ENCODE measurements at places on chromosomes 5 and 9.

DNA sequence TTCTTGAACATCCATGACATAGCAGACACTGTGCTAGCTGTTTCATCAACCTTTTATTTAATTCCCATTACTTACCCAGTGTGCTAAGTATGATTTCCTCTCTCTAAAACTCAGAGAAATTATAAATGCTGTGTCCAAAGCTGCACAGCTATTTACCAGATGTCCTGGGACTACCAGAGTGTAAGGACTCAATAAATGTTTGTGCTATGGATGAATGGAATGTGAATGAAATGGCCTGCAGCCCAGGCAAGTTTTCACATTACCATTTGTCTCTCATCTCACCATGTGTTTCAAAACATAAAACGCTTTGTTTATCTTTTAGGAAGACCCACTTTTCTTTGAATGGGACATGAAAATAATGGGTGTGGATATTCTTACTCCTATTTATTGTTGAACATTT is 96.2 kb downstream of the ARHGEF28 start:
- DNase-seq, result no peak

GRCh38 chr5:169695025-169695625 is 58.0 kb downstream of the DOCK2 start:
- peak; percentile 57 for DNase-seq

- no peak for DNase-seq
These were observed 29.5 kb upstream of the CYFIP2 start for GRCh38 chr5:157236423-157236822.

GRCh38 chr9:89701221-89701798 is 96.5 kb downstream of the GADD45G start:
- DNase-seq, result no peak

DNA sequence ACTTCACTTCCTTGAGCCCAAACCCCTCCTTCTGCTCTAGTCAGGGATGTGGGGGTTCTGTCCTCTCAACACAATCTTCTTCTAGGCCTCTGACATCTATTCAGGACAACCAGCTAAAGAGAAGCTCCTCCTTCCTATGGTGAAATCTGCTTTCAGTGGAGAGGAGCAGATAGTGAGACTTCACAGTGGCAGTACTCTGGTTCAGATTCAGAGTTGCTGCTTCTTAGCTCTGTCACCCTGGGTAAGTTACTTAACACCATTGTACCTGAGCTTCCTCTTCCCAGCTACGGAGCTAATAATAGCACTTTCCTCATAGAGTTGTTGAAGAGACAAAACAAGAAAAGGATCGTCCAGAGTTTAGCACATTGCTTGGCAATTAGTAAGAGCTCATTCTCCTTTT is 77.3 kb upstream of the LARP1 start:
- no peak for DNase-seq

GRCh38 chr9:708182-708550 is 133.3 kb upstream of the DMRT1 start:
- no peak for DNase-seq

DNA sequence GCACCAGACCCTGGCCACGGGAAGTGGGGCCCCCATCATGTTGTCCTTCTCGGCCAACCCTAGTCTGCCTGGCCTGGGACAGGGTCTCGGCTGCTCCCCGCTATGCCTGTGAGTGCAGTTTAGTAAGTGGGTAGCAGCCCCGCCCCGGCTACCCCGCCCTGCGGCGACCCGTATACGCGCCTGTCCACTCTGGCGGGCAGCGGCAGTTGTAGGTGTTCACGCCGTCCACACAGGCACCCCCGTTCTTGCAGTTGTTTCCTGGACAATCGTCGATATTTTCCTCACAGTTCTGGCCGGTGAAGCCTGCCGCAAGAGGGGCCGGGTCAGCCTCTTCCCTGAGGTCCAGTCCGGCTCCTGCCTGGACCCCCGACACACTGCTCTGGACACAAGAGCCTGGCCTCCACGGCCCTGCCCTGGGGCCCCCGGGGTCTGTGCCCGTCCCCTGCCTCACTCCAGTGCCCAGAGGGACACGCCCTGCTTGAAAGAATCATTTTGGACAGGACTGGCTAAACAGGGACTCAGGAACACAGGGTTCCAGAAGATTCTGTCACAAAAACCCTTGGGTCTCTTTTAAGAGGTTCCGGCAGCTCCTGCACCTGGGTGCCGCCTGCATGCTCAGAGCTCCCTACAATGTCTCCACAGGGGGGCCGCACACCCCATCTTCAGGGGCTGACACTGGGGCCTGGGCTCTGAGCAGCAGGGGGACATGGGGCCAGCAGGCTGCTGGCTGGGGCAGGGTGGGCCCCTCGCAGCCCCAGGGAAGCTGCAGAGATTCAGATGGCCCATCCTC is 26.4 kb downstream of the NOTCH1 start:
- no peak for DNase-seq

GRCh38 chr5:173290477-173291131 is 37.6 kb downstream of the STC2 start:
- no peak for DNase-seq

GRCh38 chr5:148839960-148840359 is 13.5 kb downstream of the ADRB2 start:
- DNase-seq, result no peak

- no peak for DNase-seq
These were observed 109.5 kb downstream of the TAF11L14 start for GRCh38 chr5:17743580-17744435.

DNA sequence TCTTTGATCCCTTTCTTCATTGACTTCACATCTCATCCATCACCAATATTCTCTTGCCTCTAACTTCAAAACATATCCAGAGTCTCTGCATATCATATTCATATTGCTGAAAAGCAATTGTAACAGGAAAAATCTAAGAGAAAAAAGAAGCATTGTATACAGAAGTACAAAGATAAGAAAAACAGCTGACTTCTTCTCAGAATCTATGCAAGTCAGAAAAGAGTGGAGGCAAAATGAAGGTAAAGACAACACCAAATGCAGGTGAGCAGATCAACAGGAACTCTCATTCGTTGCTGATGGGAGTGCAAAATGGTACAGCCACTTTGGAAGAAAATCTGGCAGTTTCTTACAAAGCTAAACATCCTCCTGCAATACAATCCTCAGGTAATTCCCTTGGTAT is 155.6 kb downstream of the PHF2 start:
- no peak for DNase-seq

- peak; percentile 94 for DNase-seq
These were observed 20.6 kb downstream of the TCOF1 start for GRCh38 chr5:150377964-150378694.

GRCh38 chr9:21119093-21119770 is 22.4 kb downstream of the IFNW1 start:
- DNase-seq, result no peak

DNA sequence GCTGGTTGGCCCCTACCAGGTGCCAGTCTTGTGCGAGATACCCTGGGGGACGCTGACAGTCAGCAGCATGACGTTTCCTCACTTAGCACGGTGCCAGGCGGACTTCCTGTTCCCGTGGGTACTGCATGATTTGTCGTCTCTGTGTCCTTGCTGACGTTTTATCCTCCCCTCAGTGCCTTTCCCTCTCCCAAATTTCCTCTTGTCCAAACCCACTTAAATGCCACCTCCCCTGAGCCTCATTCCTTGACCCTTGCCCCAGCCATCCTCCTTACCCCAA is 60.6 kb upstream of the SAP30L start:
- no peak for DNase-seq

GRCh38 chr9:130896233-130897014 is at the start of gene QRFP:
TSS of gene QRFP (minus strand) at chr9:130896812. CDS start at chr9:130893838, 2,974 bp downstream.
- DNase-seq, result no peak

GRCh38 chr5:89087128-89087527 is 204.1 kb upstream of the MEF2C start:
- no peak for DNase-seq

DNA sequence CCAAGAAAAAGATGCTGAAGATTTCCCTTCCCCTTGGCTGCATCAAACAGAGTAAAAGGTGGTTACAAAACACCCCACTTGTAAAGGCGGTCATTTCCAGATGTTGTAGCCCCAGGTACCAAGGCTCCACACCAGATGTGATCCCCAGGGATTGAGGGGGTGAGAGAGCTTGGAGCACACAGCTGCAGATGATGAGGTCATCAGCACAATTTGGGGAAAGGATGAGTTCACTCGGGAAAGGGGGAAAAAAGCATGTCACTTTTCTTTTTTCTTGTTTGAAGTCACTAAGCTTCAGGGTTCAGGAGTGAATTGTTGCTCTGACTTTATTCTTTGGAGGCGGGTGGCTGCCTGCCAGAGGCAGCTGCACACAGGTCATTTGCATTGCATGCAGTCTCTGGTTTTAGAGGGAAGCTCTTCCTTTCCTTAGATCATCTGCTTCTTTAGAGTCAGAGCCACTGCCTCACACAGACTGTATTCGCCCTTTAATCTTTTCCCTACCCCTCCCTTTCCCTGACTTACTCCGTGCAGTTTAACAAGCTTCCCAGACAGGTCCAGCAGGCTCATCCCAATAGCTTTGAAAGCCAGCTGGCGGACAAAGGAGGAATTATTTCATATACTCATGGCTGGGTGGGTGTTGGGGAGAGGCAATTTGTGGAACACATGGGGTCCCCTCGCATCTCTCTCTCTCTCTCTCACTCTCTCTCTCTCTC is 409.3 kb upstream of the SLC24A2 start:
- no peak for DNase-seq

- no peak for DNase-seq
These were observed 6.4 kb downstream of the ENTREP1 start for GRCh38 chr9:69331444-69331843.

All from ELR (cell line).